ENCODE measurements at places on chromosomes 1 and 21.

DNA sequence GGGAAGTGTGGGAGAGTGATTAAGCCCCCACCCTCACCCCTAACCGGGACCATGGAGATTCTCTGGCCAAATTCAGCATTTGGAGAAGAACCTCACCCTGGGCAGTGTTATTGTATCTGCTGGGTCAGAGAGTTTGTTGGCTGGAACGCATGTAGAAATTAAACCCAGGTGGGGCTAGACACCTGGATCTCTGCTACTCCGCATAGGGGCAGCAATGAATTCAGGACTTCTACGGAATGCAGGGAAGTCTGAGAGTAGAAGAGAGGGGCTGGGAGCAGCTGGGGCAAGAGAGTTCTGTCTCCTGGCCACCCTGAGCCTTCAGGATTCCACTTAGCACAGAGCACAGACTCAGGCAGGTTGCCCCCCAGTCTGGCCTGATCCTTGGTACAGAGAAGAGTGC is 3.6 kb upstream of the CRABP2 start:
- DNase-seq: no peak

- no peak for DNase-seq
Observed at GRCh38 chr21:35651196-35651595, 409.1 kb downstream of the SETD4 start.

GRCh38 chr1:245129319-245130240 is 25.2 kb upstream of the KIF26B start:
- DNase-seq: no peak

DNA sequence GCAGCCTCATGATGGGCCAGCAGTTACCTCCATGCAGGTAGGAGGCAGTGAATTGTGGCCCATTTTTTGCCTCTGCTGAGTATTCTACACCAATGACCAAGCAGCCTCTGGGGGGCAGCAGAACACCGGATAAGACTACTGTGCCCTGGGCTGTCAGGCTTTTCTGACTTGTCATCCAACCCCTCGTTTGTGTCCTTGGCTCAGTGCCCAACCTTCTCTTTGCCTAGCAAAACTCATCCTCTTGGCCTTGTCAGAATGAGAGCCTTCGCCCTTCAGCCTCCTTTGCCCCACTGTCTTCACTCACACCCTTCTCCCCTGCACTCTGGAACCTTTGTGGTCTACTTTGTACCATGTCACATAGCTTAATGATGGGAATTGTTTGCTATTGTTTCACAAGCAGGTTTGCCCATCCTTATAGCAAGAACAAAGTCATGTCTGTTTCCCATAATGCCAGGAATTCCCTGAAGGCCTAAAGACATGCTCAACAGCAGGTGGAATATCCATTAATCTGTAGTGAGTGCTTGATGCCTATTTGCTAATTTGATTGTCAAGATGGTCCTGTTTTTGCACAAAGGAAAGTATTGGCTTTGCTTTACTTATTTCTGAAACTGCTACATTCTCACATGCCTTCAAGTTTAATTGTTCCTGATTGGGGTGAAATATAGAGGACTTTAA is 255.9 kb downstream of the HHAT start:
- peak; percentile 58 for DNase-seq

DNA sequence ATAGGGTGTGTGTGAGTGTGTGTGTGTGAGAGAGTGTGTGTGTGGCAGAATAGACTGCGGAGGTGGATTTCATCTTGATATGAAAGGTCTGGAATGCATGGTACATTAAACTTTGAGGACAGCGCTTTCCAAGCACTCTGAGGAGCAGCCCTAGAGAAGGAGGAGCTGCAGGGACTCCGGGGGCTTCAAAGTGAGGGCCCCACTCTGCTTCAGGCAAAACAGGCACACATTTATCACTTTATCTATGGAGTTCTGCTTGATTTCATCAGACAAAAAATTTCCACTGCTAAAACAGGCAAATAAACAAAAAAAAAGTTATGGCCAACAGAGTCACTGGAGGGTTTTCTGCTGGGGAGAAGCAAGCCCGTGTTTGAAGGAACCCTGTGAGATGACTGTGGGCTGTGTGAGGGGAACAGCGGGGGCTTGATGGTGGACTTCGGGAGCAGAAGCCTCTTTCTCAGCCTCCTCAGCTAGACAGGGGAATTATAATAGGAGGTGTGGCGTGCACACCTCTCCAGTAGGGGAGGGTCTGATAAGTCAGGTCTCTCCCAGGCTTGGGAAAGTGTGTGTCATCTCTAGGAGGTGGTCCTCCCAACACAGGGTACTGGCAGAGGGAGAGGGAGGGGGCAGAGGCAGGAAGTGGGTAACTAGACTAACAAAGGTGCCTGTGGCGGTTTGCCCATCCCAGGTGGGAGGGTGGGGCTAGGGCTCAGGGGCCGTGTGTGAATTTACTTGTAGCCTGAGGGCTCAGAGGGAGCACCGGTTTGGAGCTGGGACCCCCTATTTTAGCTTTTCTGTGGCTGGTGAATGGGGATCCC is 18.3 kb upstream of the HDAC1 start:
- DNase-seq: peak; percentile 64
